ENCODE measurements at places on chromosomes 1 and 21.

DNA sequence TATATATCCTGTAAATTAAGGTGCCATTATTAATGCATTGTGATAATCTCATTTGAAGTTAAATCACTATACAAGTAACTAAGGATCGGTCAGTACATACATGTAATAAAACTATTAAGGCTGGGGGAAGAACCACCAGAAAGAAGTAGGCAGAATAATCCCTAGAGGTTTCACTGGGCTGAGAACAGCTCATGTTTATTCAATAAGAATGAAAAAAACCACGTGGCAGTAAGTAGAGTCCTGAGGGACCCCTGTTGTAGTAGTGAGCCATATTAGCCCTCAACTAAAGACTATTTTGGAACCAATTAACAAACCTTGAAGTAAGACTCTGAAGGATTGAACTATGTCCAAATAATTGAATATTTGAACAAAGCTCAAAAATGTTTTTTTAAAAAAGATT is 46.9 kb upstream of the ADAM30 start:
- no peak for DNase-seq

- no peak for DNase-seq
These were observed 44.1 kb downstream of the PGBD5 start for GRCh38 chr1:230382001-230382491.

DNA sequence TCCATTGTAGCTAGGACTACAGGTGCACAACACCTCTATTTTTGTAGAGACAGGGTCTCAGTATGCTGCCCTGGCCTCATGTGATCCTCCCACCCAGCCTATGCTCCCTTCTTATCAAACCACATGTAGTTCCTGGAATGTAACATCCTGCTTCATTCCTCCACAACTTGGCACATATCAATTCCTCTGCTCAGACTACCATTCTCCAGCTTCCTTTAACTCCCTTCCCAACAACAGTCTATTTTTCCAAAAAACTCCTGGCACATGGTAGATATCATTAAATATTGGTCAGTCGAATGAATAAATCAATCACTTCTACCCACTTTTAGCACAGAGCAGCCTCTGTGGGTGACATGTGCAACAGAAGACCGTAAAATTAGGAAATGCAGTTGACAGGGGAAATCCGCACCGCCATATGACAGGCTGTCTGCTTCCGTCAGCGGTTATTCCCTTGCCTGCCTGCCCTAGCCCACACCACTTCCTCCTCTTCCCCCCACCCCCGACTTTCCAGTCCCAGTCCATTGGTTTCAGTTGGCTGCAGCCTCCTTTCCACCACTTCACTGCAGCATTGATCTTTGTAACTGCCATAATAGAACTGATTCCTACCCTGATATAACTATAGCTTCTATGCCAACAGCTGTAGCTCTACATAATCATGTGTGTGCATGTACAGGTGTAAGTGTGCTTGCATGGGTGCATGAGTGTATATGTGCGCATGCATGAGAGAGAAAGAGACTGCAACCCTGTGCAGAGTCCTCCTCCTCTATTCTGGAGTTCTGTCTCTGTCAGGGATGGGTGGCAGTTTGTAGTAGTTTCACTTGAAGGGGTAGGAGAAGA is 6.8 kb upstream of the AKR1A1 start:
- peak; percentile 42 for DNase-seq

GRCh38 chr1:38113159-38113666 is 66.6 kb upstream of the POU3F1 start:
- DNase-seq: no peak

DNA sequence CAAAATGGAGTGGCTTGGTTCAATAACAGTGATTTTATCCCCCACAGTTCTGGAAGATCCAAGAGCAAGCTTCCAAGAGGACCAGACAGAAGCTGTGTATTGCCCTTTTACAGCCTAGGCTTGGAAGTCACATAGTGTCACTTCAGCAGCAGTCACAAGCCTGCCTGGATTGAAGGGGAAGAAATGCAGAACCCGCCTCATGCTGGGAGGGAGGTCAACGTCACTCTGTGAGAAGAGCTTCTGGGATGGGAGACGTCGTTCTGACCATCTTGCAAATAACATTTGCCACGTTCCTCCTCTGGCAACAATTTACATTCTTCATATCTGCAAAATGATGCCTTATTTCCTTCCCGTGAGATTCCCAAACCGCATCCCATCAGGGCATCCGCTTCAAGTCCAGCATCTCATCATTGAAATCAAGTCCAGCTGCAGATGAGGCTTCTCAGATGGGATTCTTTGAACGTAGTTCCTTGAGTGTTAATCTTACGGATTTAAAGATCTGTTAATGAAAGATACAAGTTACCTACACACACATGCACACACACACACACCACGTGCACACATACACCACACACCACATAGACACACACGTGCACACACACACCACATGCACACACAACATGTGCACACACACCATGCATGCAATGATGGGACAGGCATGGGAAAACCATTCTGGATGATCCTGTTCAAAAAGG is 23.9 kb upstream of the KIF1B start:
- DNase-seq: no peak

- DNase-seq: peak; percentile 77
These were observed 68.1 kb downstream of the URB2 start for GRCh38 chr1:229694053-229694693.
